ENCODE measurements at places on chromosomes 6 and 20.

GRCh38 chr6:84867521-84867920, 103.1 kb upstream of the TBX18 start:
- DNase-seq, result no peak

- DNase-seq, result no peak
These were observed 7.7 kb upstream of the CAP2 start for GRCh38 chr6:17385660-17386059.

DNA sequence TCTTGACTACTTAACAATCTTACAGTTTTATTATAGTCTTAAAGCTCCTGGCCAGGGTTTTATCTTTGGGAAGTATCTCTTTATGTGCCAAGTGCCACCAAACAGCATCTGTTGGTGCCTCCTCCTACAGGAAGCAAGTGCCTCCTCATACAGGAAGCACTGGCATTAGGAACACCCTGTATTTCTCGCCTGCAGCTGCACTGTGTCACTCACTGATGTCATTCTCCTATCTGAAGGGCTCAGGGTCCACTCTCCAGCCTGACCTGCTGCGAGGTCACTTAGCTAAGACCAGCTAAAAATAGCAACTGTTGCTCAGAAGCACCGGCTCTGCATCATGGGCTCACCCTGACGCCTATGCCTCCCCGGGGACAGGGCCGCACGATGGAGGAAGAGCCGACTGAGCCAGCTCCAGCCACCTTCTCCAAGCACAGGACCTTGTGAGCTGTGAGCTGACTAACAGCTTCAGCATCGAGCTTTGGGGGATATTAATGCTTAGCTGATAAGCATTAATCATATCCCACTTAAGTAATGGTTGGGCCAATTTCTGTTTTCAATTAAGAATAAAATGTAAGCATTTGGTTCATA, 66.3 kb upstream of the CD93 start:
- DNase-seq, result no peak

DNA sequence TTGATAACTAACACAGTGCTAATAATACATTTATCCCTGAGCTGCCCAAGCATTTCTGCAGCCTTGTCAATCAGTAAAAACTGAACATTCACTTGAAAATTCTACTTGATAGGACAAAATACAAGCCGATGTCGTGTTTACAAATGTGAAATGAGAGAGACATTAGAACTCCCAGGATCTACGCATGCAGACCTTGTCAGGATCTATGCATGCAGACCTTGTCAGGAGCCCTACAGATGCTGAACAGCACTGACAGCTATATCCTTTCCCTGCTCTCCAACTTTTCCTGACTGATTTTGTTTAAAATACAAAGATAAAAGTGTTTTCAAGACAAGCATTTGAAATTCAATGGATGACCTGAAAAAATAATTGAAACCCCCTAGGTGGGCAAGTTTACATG, 28.9 kb downstream of the INSM1 start:
- no peak for DNase-seq

- no peak for DNase-seq
These were observed 14.9 kb upstream of the MATN4 start for GRCh38 chr20:45322952-45323383.

DNA sequence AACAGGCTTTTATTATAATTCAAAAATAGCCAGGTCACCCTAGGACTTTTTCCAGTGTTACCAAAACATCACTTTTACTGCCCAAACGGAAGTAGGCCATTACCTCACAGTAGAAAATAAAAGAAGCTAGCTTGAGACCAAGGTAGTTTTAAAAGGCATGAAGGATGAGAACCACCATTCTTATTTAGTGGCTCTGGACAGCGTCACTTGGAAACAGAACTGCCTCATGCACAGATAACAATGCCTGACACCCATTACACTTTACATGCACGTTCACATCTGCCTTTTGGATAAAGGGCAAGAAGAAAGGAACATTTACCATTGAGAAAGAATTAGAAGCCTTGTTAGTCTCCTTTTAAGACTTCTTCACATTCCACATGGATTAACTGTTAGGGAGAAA, 1.9 kb upstream of the PAQR8 start:
- no peak for DNase-seq

DNA sequence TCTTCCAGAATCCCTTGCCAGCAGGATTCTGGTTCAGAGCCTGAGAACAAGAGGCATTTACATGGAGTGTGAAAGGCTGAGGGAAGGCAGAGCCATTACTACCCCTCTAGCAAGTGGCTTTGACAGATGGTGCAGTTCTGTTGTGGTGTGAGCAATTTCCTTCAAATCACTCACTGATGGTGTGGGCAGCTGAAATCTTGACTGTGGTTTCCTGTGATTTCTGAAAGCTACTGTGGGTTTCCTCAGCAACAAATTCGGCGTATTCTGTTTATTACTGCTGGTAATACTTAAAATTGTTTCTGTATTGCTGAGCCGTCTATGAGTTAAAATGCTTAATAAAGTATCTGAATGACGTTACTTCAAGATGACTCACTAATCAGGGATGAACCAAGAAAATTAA, 181.5 kb upstream of the TCF21 start:
- DNase-seq, result no peak

GRCh38 chr20:20344476-20344875, 23.4 kb upstream of the INSM1 start:
- DNase-seq, result no peak

GRCh38 chr20:40868551-40869217, 159.9 kb upstream of the TOP1 start:
- DNase-seq, result no peak

GRCh38 chr6:137799950-137800568, 67.0 kb upstream of the TNFAIP3 start:
- no peak for DNase-seq

GRCh38 chr20:44861531-44862006, 23.9 kb upstream of the YWHAB start:
- DNase-seq, result no peak

GRCh38 chr20:47330071-47330470, 26.4 kb downstream of the ZMYND8 start:
- no peak for DNase-seq

DNA sequence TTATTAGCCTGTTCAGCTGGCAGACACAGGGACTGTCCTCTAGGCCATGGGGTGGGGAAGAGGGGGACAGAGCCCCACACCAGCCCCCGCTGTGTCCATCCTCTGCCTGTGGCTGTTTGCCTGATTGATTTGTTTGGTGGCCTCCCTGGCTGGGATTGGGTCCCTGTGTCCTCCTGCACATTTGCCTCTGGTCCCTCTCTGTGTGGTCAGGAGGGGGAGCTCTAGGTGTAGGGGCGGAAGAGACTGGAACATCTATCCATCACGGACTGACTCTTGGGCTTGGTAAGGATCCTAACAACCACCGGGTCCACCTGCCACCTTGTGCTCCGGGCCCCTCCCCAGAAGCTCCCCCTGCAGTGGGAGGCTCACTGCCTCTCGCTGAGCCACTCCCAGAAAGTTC, 38.4 kb upstream of the CCDC167 start:
- DNase-seq, result no peak

GRCh38 chr6:113903666-113904330, 46.7 kb downstream of the MARCKS start:
- DNase-seq, result no peak

GRCh38 chr20:37401930-37402675, 56.2 kb downstream of the SRC start:
- DNase-seq, result no peak

DNA sequence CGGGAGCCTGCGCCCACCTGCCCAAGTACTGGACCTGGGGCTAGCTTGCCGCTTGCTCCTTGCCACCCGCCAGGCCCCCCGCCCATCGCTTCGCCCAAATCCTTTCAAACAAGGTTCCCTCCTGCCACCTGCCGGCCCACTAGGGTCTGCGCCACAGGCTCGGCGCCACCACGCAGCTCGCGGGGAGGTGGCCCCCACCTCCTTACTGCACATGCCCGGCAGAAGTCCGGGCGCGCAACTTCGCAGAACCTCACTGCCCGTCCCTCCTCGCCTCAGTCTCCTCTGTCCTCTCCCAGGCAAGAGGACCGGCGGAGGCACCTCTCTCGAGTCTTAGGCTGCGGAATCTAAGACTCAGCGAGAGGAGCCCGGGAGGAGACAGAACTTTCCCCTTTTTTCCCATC, 11.2 kb downstream of the GNAS-AS1 start:
- no peak for DNase-seq

- DNase-seq, result no peak
These were observed 131.8 kb upstream of the MLN start for GRCh38 chr6:33935439-33936080.

- DNase-seq, result no peak
These were observed 385.6 kb downstream of the CDKAL1 start for GRCh38 chr6:20919677-20920385.

GRCh38 chr6:16712255-16712930, 48.9 kb downstream of the ATXN1 start:
- peak; percentile 72 for DNase-seq

- no peak for DNase-seq
These were observed 3.4 kb upstream of the RSPO4 start for GRCh38 chr20:1005452-1006027.

GRCh38 chr6:81763051-81763450, 10.6 kb upstream of the TENT5A start:
- DNase-seq, result no peak

DNA sequence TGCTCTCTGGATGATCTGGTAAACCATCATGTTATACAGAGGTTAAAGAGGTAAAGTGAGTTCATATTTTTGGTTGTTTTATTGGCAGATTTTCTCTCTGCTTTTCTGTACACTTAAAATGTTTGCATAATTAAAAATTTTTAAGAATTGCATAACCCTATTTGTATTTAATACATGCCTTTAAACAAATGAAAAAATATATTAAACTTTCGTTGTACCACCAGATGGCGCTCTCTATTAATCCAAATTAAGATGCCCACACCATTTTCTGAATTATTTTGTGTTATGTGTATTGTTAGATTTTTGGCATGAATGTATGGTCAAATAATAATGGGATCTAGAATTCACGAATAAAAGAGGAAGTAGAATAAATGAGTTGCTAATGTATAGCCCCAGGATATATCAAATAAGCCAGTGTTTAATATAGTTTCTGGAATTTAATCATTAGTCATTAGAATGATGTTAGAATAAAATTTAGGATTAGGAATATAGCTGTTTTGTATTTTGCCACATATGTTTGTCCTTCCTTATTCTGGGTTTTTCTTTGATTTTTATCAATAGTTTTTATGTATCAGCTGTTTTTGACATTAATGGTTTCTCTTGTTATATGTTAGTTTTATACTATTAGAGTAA, 38.9 kb downstream of the SMAP1 start:
- no peak for DNase-seq

GRCh38 chr20:53829255-53829723, 235.7 kb upstream of the ZNF217 start:
- DNase-seq, result no peak

DNA sequence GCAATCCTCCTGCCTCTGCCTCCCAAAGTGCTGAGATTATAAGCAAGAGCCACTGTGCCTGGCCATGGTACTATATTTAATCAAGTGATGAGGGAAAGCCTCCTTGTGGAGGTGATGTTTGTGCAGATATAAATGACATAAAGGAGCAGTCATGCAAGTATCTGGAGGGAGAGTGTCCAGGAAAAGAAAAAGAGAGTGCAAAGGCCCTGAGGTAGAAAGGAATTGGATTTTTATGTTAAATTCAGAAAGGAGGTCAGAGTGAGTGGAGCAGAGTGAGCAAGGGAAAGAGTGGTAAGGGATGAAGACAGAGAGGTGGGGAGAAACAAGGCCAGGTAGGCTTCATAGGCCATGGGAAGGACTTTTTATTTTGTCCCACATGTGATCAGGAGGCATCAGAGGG, 7.4 kb upstream of the FKBPL start:
- no peak for DNase-seq

- no peak for DNase-seq
These were observed 702 bp downstream of the ETV7 start for GRCh38 chr6:36386495-36387439.

- no peak for DNase-seq
These were observed 7.8 kb downstream of the UBE3D start for GRCh38 chr6:83057705-83058321.

DNA sequence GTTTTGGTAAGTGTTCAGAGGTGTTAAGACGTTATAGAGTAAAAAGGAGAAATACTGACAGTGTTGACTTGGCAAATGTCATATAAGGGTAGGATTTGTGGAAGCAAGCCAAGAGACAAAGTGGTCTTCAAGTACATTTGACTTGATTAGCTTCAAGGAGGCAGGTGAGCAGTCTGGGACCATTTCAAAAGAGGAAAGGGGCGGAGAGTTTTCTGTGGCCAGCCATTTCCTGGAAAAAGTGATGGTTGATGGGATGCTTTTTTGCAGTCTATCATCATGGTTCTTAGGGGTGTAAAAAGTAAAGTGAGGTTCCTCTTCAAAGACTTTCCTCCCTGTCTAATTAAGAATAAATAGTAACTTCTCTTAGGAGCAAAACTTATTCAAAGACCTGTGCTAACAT, 28.7 kb downstream of the FKBP1A start:
- DNase-seq, result no peak

DNA sequence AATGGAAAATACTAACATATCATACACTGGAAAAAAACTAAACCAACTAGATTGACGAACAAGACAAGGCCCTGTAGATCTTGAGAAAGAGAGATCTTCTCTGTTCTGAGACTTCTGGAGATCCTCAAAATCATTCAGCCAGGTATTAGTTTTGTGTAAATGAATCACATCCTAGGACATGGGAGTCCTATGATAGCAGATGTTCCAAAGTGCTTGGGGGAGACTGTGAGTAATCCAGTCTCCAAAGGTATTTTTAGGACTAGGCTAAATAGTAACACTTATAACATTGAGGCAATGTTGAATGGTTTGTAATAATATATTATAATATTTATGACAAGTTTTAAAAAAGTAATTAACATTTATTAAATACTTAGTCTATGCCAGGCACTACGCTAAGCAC, 275.0 kb downstream of the BTBD9 start:
- no peak for DNase-seq

DNA sequence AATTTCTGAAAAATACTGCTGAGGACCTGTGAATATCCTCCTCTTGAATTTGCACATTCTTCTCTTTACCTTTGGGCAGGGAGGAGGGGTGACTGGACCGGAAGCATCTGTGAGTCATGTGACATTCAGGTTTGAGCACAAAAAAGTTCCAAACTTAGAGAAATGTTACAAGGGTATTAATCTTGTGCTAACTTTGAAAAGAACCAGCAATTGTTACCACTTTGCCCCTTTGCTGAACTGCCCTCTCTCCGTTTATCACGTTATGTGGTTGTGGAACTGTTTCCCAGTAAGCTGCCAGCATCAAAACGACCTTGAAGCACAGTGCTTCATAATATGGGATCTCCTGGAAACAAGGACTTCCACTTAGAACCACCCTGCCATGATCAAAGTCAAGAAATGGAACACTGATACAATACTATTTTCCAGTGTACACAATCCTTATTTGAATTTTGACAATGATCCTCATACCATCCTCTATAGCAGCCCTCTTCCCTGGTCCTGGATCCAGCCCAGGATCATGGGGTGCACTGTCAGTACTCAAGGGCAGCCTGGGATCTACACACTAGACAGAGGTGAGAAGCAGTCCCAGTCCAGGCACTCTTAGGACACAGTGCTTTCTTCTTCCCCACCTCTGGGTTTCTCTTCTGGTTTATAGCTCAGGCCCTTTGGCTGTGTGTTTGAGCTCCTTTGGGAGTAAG, 2.3 kb upstream of the TUBB1 start:
- no peak for DNase-seq

All from natural killer cell treated with Interleukin-12 subunit alpha and Interleukin-12 subunit beta and Interleukin-15 and Interleukin-18, amount 100 ng/mL, for 72 hours (primary cell).